ENCODE measurements at places on chromosomes 7 and 10. TPM values are rescaled to one million over a fixed set of nuclear protein-coding genes. Genes with fewer than 3 reads are reported as not detected.

The ADK gene
- total RNA-seq = 22.3 TPM

The SPAG6 gene
- 1.2 TPM for total RNA-seq

The FAM25C gene
- not detected for total RNA-seq

The GRID2IP gene
- 4.5 TPM for total RNA-seq

The ADIRF gene
- 1.4 TPM for total RNA-seq

The POU6F2 gene
- total RNA-seq = 5.5 TPM

The NPFFR1 gene
- 0.02 TPM for total RNA-seq

DNA sequence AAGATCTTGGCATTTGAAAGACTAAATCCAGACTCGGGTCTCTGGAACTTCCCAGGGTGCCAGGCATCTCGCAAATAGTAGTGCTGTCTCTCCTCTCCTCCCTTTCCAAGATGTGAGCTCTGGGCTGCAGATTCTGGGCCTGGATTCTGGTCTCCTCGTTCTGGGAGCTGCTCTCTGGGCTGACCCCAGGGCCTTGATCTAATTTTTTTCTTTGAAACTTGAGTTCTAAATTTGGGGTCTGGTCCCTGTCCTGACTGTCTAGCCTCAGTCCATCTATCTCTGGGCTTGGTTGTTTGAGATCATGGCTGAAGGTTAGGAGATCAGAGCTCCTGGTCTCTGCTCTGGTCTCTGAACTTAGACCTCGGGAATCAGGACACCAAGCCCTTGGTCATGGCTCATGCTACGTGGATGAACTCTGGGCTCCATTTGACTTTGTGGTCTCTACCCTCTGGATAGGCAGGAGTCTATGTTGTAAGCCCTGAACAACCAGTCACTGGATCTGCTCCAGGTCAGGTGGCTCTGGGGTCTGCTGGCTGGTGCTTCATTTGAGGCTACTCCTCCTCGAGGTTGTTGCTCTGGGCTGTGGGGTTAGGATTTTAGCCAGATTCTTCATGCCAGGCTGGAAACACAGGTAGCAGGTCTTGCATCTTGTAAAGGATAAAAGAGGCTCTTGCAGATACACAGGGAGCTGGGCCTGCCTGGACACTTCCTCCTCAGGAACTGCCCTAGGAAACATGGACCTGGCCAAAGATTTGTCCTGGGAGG lies 8.0 kb upstream of the MBL2 start:
- H3K4me3 ChIP-seq = no peak overlapping the region
- H3K4me1 ChIP-seq = no peaks in the 10 kb centered on the region
- no peaks in the 10 kb centered on the region for H3K36me3 ChIP-seq
- no peak for DNase-seq
- no peaks in the 10 kb centered on the region for H3K27me3 ChIP-seq
- H3K27ac ChIP-seq = no peak overlapping the region

DNA sequence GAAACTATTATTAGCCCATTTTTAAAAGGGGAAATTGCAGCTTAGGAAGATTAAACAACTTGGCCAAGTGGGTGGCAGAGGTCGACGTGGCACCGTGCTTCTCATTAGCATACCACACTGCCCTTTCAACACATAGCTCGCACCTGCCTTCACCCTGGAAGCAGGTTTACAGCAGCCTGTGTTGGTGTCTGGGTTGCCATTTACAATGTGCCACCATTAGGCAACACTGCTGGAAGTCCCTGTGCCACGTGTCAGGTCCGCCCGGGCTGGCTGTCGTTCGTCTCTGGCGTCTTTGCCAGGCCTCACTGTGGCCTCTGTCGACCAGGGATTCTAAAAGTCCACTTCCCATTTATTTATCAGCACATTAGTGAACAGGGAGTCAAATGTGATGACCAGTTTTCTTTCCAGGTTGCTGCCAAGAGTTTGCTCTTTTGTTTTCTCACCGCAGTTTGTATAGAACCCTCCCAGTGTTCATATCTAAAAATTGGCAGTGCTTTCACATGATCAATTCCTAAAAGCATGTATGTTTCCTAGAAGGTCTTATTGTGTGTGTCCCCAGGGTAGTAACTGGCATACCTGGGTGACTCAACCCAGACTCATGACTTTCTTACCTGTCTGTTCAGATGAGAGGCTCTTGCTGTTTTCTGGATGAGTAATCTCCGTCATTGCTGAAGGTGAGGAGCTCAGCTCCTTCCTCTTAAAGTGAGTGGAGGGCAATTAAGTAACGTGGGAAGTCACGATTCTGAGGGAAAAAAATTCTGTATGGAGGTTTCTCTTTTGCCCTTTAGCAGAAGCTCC lies 9.2 kb downstream of the INSIG1 start:
- H3K4me3 ChIP-seq = no peak overlapping the region
- H3K27me3 ChIP-seq = no peaks in the 10 kb centered on the region
- no peak overlapping the region for H3K27ac ChIP-seq
- no peaks in the 10 kb centered on the region for H3K4me1 ChIP-seq
- peaks cover 67% of the 10 kb centered on the region for H3K36me3 ChIP-seq
- DNase-seq = no peak

DNA sequence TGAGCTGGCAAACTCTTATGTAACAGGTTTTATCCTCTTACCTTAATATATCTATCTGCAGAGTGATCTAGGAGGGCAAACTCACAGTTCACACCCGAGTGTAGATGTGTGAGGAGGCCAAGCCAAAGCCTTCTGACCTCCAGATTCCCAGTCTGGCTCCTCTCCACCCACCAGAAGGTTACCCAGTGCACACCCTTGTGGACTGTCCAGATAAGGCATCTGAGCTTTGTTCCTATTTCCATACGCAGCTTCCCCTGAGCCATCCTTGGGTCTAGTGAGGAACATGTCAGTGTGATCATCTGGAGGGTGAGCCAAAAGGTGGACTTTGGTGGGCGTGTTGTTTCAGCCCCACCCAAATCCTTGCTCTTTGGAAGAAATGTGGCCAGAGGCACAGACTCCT lies 203.0 kb upstream of the MEOX2 start:
- no peaks in the 10 kb centered on the region for H3K4me1 ChIP-seq
- no peak overlapping the region for H3K4me3 ChIP-seq
- peak; percentile 60 for DNase-seq
- H3K36me3 ChIP-seq = no peaks in the 10 kb centered on the region
- no peak overlapping the region for H3K27ac ChIP-seq

- H3K27me3 ChIP-seq = no peaks in the 10 kb centered on the region
- no peak overlapping the region for H3K27ac ChIP-seq
- no peaks in the 10 kb centered on the region for H3K36me3 ChIP-seq
- peak; percentile 30 for DNase-seq
These were observed 67.1 kb downstream of the OAT start for GRCh38 chr10:124351481-124352220.

- H3K4me3 ChIP-seq = no peak overlapping the region
- no peak for DNase-seq
- no peaks in the 10 kb centered on the region for H3K36me3 ChIP-seq
- H3K27ac ChIP-seq = no peak overlapping the region
- H3K4me1 ChIP-seq = no peaks in the 10 kb centered on the region
These were observed 76.2 kb downstream of the TMEM26 start for GRCh38 chr10:61376908-61377368.

- no peak overlapping the region for H3K27ac ChIP-seq
- H3K36me3 ChIP-seq = no peaks in the 10 kb centered on the region
- no peak for DNase-seq
These were observed 288.3 kb upstream of the MKLN1 start for GRCh38 chr7:131039355-131039762.

DNA sequence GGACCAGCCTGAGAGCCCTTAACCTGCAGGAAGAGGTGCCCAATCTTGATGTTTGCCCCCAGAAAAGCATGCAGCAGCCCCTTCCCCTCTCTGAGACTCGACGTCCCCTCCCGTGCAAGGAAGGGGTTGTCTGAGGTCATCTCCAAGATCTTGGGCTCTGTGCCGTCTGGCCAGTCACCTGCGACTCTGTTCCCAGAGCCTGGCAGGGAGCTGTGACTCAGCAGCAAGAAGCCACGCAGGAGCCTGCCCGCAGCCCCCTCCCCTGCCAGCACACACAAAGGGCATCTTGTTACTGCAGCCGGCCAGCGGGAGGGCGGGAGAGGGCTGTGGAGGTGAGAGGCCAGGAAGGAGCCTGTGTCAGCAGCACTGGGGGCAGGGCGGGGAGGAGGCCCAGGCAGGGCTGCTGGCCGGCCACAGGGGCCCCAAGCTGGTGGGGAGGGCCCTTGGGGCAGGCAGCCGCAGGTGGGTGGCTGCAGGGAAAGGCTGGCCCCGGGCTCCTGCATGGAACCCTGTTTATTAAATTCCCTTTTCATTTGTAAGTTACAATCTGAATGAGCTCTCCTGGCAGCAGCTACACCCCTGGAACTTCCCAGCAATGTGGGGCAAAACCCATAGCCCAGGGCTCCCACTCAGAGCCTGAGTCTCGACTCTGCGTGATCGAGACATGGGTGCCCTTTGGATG lies 103.7 kb upstream of the ZMIZ1 start:
- no peak overlapping the region for H3K4me3 ChIP-seq
- no peaks in the 10 kb centered on the region for H3K27me3 ChIP-seq
- peak; percentile 98 for DNase-seq
- peaks cover 14% of the 10 kb centered on the region for H3K4me1 ChIP-seq
- H3K36me3 ChIP-seq = no peaks in the 10 kb centered on the region

- no peaks in the 10 kb centered on the region for H3K4me1 ChIP-seq
- no peaks in the 10 kb centered on the region for H3K27me3 ChIP-seq
- peak; percentile 63 for DNase-seq
- H3K4me3 ChIP-seq = peak overlapping the region; percentile 19
- H3K36me3 ChIP-seq = peaks cover 37% of the 10 kb centered on the region
These were observed 48.1 kb downstream of the MYO3A start for GRCh38 chr10:25982107-25982506.

- peak; percentile 67 for DNase-seq
- no peaks in the 10 kb centered on the region for H3K4me1 ChIP-seq
- no peak overlapping the region for H3K27ac ChIP-seq
- peaks cover 28% of the 10 kb centered on the region for H3K27me3 ChIP-seq
- no peak overlapping the region for H3K4me3 ChIP-seq
These were observed 4.7 kb upstream of the PLXDC2 start for GRCh38 chr10:19811540-19811939.

- H3K27ac ChIP-seq = no peak overlapping the region
- no peak for DNase-seq
- no peaks in the 10 kb centered on the region for H3K27me3 ChIP-seq
- peaks cover 1% of the 10 kb centered on the region for H3K4me1 ChIP-seq
- no peak overlapping the region for H3K4me3 ChIP-seq
- H3K36me3 ChIP-seq = no peaks in the 10 kb centered on the region
These were observed 7.3 kb upstream of the CABCOCO1 start for GRCh38 chr10:61655335-61655851.

DNA sequence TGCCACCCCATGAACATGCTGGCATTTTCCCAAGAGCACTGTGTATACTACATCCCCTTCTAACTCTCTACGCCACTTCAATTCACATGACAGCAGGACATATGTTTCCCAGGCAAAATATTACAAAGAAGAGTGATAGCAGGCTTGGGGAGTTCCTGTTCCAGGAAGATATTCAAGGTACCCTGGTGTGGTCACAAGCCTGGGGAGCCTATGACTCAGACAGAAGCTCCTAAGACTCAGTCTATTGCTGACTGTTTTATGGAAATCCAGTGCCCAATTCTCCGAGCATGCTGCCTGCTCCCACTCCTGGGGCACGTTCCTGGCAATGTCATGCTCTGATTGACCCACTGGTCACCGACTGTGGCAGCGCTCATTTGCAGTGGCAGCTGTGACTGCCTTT lies 23.5 kb upstream of the ABLIM1 start:
- no peak overlapping the region for H3K4me3 ChIP-seq
- no peaks in the 10 kb centered on the region for H3K36me3 ChIP-seq
- DNase-seq = no peak
- no peaks in the 10 kb centered on the region for H3K27me3 ChIP-seq
- H3K4me1 ChIP-seq = peaks cover 8% of the 10 kb centered on the region
- H3K27ac ChIP-seq = no peak overlapping the region

GRCh38 chr10:97771055-97771891 lies 526 bp downstream of the SFRP5 start:
- H3K4me1 ChIP-seq = peaks cover 6% of the 10 kb centered on the region
- H3K4me3 ChIP-seq = peak overlapping the region; percentile 75
- H3K27me3 ChIP-seq = peaks cover 67% of the 10 kb centered on the region
- H3K27ac ChIP-seq = no peak overlapping the region

DNA sequence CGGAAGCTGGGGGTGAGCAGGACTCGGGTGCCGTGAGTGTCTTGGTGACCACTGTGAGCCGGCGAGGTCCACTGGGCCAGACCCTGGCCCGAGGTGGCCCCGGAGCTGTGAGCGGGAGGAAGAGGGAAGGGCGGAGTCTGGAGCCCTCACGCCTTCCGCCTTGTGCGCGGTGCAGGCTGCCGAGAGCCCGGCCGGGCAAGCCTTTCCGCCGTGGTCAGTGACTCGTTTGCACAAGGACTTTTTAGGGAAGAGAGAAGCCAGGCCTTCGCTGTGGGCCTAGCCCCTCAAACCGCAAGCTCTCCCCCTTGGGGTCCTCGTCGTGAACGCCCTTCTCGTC lies 40.9 kb upstream of the ZNF32 start:
- peak; percentile 78 for DNase-seq
- peak overlapping the region; percentile 88 for H3K4me3 ChIP-seq
- H3K27me3 ChIP-seq = peaks cover 27% of the 10 kb centered on the region

- DNase-seq = no peak
- H3K4me1 ChIP-seq = no peaks in the 10 kb centered on the region
- H3K36me3 ChIP-seq = peaks cover 20% of the 10 kb centered on the region
- no peak overlapping the region for H3K4me3 ChIP-seq
These were observed 12.2 kb downstream of the RPS24 start for GRCh38 chr10:78045856-78046255.

DNA sequence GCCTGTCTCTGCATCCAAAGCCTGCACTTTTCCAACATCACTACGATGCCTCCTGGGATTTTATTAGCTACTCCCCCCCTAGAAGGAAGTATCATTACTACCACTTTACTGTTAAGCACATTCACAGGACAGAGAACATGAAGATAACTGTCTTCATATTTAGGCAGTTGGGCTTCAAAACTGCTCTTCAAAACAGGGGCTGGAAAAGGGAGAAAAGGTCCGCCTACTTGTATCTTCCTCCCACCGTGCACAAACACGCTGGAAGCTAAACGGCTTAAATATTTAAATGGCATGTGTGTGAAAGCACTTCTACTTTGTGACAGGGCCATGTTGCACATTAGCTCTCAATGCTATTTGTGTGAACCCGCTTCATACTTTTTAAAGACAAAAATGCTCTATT lies 999 bp downstream of the ITIH5 start:
- no peaks in the 10 kb centered on the region for H3K36me3 ChIP-seq
- no peak overlapping the region for H3K27ac ChIP-seq
- peak overlapping the region; percentile 82 for H3K4me3 ChIP-seq
- DNase-seq = no peak

DNA sequence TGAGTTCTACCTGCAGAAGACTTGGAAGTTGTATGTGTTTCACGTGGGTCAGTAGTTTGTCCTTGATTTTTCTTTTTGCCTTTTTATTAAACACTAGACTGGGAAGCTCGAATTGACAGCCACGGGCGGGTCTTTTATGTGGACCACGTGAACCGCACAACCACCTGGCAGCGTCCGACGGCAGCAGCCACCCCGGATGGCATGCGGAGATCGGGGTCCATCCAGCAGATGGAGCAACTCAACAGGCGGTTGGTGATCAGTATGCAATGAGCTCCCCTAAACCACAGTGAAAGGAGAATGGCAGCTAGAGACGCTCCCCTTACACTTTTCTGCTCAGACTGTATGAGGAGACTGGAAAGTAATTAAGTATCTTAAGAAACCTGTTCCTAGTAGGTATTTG lies 126.7 kb upstream of the STK17A start:
- H3K36me3 ChIP-seq = no peaks in the 10 kb centered on the region
- DNase-seq = no peak
- H3K27me3 ChIP-seq = no peaks in the 10 kb centered on the region
